Posterior vena cava (tissue), 2 donors: ENCODE measurements at places on chromosomes 5 and 9. TPM values are rescaled to one million over a fixed set of nuclear protein-coding genes. Genes with fewer than 3 reads are reported as not detected.

The DEPDC1B gene
- total RNA-seq, result 0.37 TPM

The ZNF474 gene
- not detected for total RNA-seq

The AGXT2 gene
- total RNA-seq, result not detected

The IFNA2 gene
- not detected for total RNA-seq

The TMEM215 gene
- total RNA-seq, result not detected

The NDUFS6 gene
- total RNA-seq, result 25.4 TPM

The PCDHGB6 gene
- total RNA-seq, result 6.7 TPM

The ORM2 gene
- total RNA-seq, result not detected

The DMGDH gene
- 1.7 TPM for total RNA-seq

The ZNF483 gene
- total RNA-seq, result 8.8 TPM

The PCDHGB7 gene
- total RNA-seq, result 12.2 TPM

The HEMGN gene
- total RNA-seq, result 0.83 TPM

The LCN12 gene
- total RNA-seq, result 0.62 TPM

The SLCO6A1 gene
- not detected for total RNA-seq

The ADCY2 gene
- 15.1 TPM for total RNA-seq

The RLN1 gene
- total RNA-seq, result not detected

The PCDHB10 gene
- total RNA-seq, result 2.6 TPM

The KCNIP1 gene
- 1.00 TPM for total RNA-seq

The CXCL14 gene
- 87.3 TPM for total RNA-seq

The JAKMIP2 gene
- total RNA-seq, result 0.10 TPM

The PCA3 gene
- 0.24 TPM for total RNA-seq

The FIBCD1 gene
- total RNA-seq, result not detected

The LCN9 gene
- total RNA-seq, result not detected

The ECPAS gene
- 72.0 TPM for total RNA-seq

The NUTM2F gene
- total RNA-seq, result not detected

The RAB3C gene
- total RNA-seq, result 11.7 TPM

The HAND1 gene
- not detected for total RNA-seq

The TRIO gene
- 202 TPM for total RNA-seq

The LMX1B gene
- total RNA-seq, result 1.4 TPM

The MEGF9 gene
- total RNA-seq, result 19.9 TPM

The SPARC gene
- total RNA-seq, result 913 TPM

The GPR21 gene
- 3.3 TPM for total RNA-seq

The FGF1 gene
- total RNA-seq, result 5.0 TPM

The FBP1 gene
- total RNA-seq, result 4.2 TPM

The LCN15 gene
- total RNA-seq, result not detected

The CCNJL gene
- total RNA-seq, result 1.2 TPM

The RXFP3 gene
- not detected for total RNA-seq

The TMEM232 gene
- total RNA-seq, result 2.5 TPM

The OTULINL gene
- total RNA-seq, result 6.8 TPM
